ENCODE measurements at places on chromosomes 6 and 20. TPM values are rescaled to one million over a fixed set of nuclear protein-coding genes. Genes with fewer than 3 reads are reported as not detected.

GRCh38 chr6:167403427-167403826 lies 78.5 kb downstream of the TTLL2 start:
- no peaks in the 10 kb centered on the region for H3K4me1 ChIP-seq
- H3K4me3 ChIP-seq: no peak overlapping the region
- no peak for DNase-seq

GRCh38 chr6:142566628-142567396 lies 265.0 kb downstream of the ADGRG6 start:
- no peaks in the 10 kb centered on the region for H3K36me3 ChIP-seq
- DNase-seq: no peak
- no peak overlapping the region for H3K27ac ChIP-seq
- no peaks in the 10 kb centered on the region for H3K27me3 ChIP-seq

DNA sequence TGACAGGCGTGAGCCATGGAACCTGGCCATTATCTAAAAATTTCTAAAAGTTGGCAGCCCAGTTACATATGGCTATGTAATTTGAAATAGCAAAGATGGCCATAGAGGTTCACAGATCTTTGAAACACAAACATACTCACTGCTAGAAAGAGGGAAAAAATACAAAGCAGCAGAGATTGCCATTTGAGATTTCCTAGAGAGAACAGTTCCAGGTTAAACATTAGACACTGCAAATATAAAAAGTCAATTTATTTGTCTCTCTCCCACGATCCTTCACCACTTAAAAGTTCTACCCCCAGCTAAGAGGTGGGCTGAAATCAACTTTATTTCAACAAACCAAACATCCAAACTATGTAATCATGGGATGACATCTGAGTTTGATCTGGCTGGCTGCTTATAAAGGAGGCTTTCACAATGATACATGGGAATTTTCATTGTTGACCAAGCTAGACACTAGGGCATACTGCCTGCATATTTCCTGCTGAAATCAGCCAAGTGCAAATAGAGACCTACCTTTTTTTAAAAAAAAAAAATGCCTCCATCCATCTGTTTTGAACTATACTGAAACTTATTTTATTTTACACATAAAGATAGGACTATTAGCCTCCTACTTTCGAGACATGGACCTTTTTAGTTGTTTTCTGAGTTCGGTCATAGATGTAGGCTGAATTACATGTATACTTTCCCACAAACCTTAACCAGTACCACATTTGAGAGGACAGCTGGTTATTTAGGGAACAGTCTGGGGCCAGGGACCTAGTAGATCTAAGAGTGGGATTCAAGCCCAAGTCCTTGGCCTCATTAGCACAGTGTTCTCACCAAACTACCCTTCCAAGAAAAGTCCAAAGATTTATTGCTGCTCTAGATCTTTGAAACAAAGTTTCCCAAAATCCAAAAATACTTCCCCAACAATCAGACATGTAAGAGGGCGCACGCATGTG lies 16.6 kb downstream of the DCDC2 start:
- H3K4me1 ChIP-seq: no peaks in the 10 kb centered on the region
- H3K27ac ChIP-seq: no peak overlapping the region
- H3K27me3 ChIP-seq: peaks cover 12% of the 10 kb centered on the region
- H3K4me3 ChIP-seq: no peak overlapping the region
- H3K36me3 ChIP-seq: no peaks in the 10 kb centered on the region
- no peak for DNase-seq

DNA sequence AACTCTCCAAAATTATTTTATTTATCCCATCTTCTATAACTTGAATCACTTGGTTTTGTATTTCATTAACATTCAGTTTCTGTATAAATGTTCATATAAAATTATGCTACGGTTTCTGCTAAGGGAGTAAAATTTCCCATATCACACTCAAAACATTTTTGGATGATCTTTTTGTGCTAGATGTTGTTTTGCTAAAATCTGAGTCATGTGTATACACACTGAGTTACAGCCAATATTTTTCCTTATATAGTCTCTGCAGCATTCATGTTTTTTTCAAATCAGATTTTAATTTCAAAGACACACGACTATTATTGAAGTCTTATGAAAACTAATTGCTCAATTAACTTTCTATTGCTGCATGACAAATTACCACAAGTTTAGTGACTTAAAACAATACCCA lies 54.3 kb upstream of the SLC2A12 start:
- H3K36me3 ChIP-seq: no peaks in the 10 kb centered on the region
- H3K4me1 ChIP-seq: no peaks in the 10 kb centered on the region
- H3K4me3 ChIP-seq: no peak overlapping the region
- DNase-seq: no peak
- H3K27me3 ChIP-seq: peaks cover 8% of the 10 kb centered on the region
- H3K27ac ChIP-seq: no peak overlapping the region

- H3K4me1 ChIP-seq: peaks cover 12% of the 10 kb centered on the region
- no peak overlapping the region for H3K4me3 ChIP-seq
- no peak overlapping the region for H3K27ac ChIP-seq
- no peaks in the 10 kb centered on the region for H3K27me3 ChIP-seq
- no peaks in the 10 kb centered on the region for H3K36me3 ChIP-seq
Measured at GRCh38 chr6:27772261-27773001, 139.8 kb downstream of the OR2B2 start.

The MACROD2 gene
- total RNA-seq: 0.51 TPM

The CFAP206 gene
- not detected for total RNA-seq

- H3K36me3 ChIP-seq: no peaks in the 10 kb centered on the region
- H3K4me1 ChIP-seq: no peaks in the 10 kb centered on the region
- no peaks in the 10 kb centered on the region for H3K27me3 ChIP-seq
- H3K27ac ChIP-seq: no peak overlapping the region
- DNase-seq: no peak
Measured at GRCh38 chr6:144278659-144279314, 6.3 kb upstream of the UTRN start.

DNA sequence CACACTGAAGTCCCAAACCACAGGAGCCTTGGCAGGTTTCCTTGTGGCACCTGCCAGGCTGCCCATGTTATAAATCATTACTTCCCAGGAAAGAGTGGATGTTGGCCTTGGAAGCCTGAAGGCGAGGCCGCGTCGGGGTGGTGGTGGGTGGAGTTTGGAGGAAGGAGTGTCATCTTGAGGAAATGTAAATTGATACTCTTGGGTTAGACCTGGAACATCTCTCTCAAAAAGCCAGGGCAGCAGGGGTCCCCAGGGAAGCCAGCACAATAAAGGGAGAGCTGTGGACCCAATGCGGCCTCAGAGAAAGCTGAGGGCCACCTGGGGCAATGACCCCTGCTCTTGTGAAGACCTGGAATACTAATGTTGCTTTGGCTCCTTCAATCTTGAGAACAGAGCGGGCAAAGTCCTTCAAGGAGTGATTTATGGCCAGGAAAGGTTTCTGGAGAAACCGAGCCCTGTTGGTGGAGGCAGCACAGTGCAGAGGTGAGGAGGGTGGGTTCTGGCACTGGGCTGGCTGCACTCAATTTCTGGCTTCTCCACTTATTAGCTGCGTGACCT lies 26.3 kb upstream of the TRAF3IP2 start:
- H3K27me3 ChIP-seq: no peaks in the 10 kb centered on the region
- DNase-seq: no peak
- H3K27ac ChIP-seq: no peak overlapping the region
- no peaks in the 10 kb centered on the region for H3K36me3 ChIP-seq
- no peaks in the 10 kb centered on the region for H3K4me1 ChIP-seq

GRCh38 chr6:56727097-56727850 lies 84.6 kb upstream of the DST start:
- no peak overlapping the region for H3K4me3 ChIP-seq
- H3K27ac ChIP-seq: no peak overlapping the region
- no peaks in the 10 kb centered on the region for H3K36me3 ChIP-seq
- H3K27me3 ChIP-seq: no peaks in the 10 kb centered on the region
- no peak for DNase-seq

- H3K4me1 ChIP-seq: no peaks in the 10 kb centered on the region
- no peak overlapping the region for H3K4me3 ChIP-seq
- no peak overlapping the region for H3K27ac ChIP-seq
Measured at GRCh38 chr6:140592877-140593276, 1218.4 kb upstream of the CITED2 start.

- no peaks in the 10 kb centered on the region for H3K27me3 ChIP-seq
- H3K36me3 ChIP-seq: no peaks in the 10 kb centered on the region
- no peak for DNase-seq
- H3K4me3 ChIP-seq: no peak overlapping the region
- no peak overlapping the region for H3K27ac ChIP-seq
Measured at GRCh38 chr20:11043001-11043400, 369.2 kb upstream of the JAG1 start.

DNA sequence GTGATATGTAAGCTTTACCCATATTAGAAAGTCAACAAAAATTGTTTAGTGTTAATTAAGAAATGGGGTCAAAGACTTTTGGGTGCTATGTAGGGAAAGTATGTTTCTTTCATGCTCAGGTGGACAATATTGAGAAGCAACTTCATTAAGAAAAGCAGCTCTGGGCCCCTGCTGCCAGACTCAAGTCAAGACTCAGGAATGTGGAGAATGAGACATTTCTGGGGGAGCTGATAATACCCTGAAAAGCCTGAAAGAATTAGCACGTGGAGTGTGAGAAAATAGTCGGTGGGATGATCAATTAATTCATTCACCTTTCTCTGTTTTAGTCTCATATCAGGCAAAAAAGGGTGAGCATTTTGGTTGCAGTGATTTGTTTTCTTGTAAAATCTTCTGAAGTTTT lies 175.1 kb upstream of the IMPG1 start:
- no peaks in the 10 kb centered on the region for H3K4me1 ChIP-seq
- H3K36me3 ChIP-seq: no peaks in the 10 kb centered on the region
- DNase-seq: no peak
- H3K27ac ChIP-seq: no peak overlapping the region
- H3K27me3 ChIP-seq: no peaks in the 10 kb centered on the region

- H3K27ac ChIP-seq: no peak overlapping the region
- H3K4me3 ChIP-seq: no peak overlapping the region
- peaks cover 39% of the 10 kb centered on the region for H3K27me3 ChIP-seq
- no peaks in the 10 kb centered on the region for H3K36me3 ChIP-seq
- no peaks in the 10 kb centered on the region for H3K4me1 ChIP-seq
Measured at GRCh38 chr20:57174737-57175136, 91.7 kb downstream of the BMP7 start.

The VSX1 gene
- total RNA-seq: not detected

- H3K36me3 ChIP-seq: no peaks in the 10 kb centered on the region
- no peak overlapping the region for H3K4me3 ChIP-seq
- DNase-seq: no peak
- no peak overlapping the region for H3K27ac ChIP-seq
- peaks cover 28% of the 10 kb centered on the region for H3K4me1 ChIP-seq
Measured at GRCh38 chr20:23047738-23048214, 1.7 kb downstream of the THBD start.

The GINS1 gene
- 1.1 TPM for total RNA-seq

DNA sequence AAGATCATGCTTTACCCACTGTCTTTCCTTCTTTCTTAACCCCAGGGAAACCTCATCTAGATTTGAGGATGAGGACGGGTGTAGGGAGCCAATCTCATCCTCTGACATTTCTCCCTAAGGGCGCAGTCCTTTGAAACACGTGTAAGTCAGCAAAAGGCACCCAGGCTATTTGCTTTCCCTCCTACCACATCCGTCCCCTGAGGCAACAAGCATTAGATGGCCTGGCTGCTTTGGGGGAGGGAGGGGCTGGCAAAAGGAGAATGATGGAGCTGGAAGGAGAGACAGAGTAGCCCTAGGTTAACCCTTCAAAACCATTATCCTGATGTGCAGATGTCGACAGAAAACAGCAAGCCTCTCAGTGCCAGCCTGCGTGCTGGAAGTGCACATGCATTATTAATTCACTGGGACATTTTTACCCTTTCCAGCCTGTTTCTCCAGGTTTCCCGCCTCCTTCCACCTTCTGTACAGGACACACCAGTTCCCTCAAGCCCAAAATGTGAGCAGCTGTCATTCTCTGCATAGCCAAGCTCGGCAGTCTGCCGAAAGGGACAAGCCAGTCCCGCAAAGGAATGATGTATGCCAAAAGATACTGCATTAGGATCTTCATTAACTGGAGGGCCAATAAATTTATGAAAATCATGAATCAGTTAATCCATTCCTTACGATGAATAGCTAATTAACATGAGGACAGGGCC lies 547.2 kb downstream of the CD83 start:
- H3K36me3 ChIP-seq: no peaks in the 10 kb centered on the region
- DNase-seq: no peak
- no peak overlapping the region for H3K27ac ChIP-seq
- H3K4me3 ChIP-seq: no peak overlapping the region

DNA sequence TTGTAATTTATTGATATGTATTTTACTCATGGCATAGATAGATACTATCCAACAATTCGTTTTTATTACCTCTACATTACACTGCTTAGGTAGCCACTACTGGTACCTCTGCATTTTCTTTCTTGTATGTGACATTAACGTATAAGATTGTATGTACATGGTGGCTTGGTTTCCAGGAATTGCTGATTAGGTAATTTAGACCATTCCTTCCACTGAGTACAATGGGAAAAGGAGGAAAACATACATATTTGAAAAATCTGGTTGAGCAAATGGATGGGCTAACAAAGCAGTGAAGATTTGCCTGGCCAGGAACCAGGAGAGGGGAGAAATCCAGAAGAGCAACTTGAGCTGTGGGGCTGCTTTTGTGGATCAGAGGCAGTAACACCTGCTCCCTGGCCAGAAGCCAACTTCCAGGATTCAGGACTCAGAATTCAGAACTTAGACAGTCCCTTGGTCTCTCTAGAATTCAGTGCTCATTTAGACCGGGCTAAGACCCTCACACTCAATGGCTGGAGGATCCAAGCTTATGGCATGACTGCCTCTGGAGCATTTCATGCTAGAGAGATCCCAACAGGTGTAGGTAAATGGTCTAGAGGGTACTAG lies 17.9 kb upstream of the MICB start:
- no peaks in the 10 kb centered on the region for H3K27me3 ChIP-seq
- no peaks in the 10 kb centered on the region for H3K36me3 ChIP-seq
- no peak overlapping the region for H3K4me3 ChIP-seq
- peaks cover 6% of the 10 kb centered on the region for H3K4me1 ChIP-seq

GRCh38 chr6:164845773-164846172 lies 463.6 kb downstream of the C6orf118 start:
- no peaks in the 10 kb centered on the region for H3K27me3 ChIP-seq
- DNase-seq: no peak
- no peak overlapping the region for H3K27ac ChIP-seq
- no peaks in the 10 kb centered on the region for H3K4me1 ChIP-seq

DNA sequence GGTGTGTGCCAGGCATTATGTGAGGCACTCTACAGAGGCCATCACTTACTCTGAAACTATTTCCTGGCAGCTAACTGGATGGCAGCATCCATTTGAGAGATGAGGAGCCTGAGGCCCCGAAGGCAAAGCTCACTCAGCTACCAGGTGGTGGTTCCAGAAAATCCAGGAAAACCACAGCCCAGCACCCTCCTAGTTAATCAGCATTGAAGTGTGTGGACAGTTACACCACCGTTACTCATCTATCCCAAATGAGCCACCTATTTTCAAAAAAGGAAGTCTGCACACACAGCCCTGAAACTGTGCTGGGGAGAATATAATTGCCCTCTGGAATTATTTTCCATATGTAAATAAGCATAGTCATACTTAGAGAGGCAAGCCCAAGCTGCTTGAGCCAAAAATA lies 67.4 kb downstream of the CNBD2 start:
- peaks cover 4% of the 10 kb centered on the region for H3K27me3 ChIP-seq
- no peak for DNase-seq
- no peaks in the 10 kb centered on the region for H3K36me3 ChIP-seq

The HEY2 gene
- 0.23 TPM for total RNA-seq

The CDH4 gene
- total RNA-seq: 0.26 TPM

- DNase-seq: no peak
- H3K27ac ChIP-seq: no peak overlapping the region
- H3K36me3 ChIP-seq: no peaks in the 10 kb centered on the region
- peaks cover 4% of the 10 kb centered on the region for H3K4me1 ChIP-seq
- no peaks in the 10 kb centered on the region for H3K27me3 ChIP-seq
Measured at GRCh38 chr6:83193747-83194566, 800 bp downstream of the RWDD2A start.
